ENCODE measurements at places on chromosomes 11 and 22.
A peak's percentile ranks its signal among the peaks of the same experiment; 100 is the strongest.

DNA sequence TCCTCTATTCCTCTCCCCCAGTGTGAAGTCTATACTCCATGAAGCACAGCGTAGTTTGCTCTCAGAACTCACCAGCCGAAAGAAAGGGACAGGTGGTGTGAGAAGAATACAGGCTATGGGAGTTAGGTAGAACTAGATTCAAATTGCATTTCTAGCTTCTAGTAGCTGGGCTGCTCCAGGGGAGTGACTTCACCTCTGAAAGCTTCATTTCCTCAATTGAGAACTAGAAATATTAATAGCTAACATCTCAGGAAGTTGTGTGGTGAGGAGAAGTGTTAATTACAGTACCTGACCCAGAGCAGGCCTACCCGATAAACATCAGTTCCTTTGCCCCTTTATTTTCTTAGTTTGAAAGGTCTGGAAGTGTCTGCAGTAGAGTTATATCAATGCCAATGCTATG is 484.7 kb upstream of the TENM4 start:
- no peak overlapping the region for H3K4me3 ChIP-seq
- no peaks in the 10 kb centered on the region for H3K4me1 ChIP-seq
- H3K27me3 ChIP-seq, result no peaks in the 10 kb centered on the region
- H3K27ac ChIP-seq, result no peak overlapping the region

DNA sequence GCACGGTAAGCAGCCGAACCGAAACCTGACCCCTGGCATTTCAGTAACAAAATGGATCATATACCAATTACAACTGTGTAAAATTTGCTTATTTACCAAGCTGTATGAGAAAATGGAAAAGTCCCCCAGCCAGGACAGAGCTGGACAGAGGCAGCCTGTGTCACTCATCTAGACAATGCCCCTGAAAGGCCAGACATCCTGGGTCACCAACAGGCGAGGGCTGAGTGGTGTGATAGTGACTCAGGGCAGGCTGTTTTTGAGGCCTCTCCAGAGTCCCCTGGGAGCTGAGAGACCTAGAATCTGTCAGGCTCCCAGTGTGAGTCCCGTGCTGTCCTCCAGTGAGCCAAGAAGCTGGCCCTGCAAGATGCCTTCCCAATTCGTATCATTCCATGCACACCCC is 680.4 kb downstream of the TBC1D22A start:
- no peak overlapping the region for H3K4me3 ChIP-seq
- H3K4me1 ChIP-seq, result no peaks in the 10 kb centered on the region
- no peak overlapping the region for H3K27ac ChIP-seq
- H3K36me3 ChIP-seq, result no peaks in the 10 kb centered on the region

DNA sequence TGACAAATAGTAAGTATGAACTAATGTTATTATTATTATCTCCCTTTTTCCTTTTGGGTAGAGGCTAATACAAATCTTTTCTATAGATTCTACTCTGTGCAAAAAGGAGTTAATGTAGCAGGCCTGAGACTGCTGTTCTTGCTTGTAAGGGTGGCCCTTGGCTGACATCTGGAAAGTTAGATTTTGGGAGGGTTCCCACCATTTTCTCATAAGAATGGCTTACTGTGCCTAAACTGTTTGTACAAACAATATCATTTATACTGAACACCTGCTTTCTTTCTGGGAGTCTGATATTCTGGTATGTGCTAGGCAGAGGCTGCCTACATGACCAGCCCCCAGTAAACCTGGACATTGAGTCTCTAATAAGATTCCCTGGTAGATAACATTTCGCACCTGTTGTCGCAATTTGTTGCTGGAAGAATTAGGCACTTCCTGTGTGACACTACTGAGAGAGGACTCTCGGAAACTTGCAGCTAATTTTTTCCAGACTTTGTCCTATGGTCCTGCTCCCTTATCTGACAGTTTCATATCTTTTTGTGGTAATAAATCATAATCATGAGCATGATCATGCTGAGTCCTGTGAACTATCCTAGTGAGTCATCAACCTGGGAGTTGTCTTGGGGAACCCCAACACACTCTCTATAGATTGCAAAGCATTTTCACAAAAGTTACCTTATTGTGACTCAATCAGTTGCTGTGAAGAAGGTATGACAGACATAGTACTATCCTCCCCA is 257.7 kb upstream of the CCDC90B start:
- H3K36me3 ChIP-seq, result no peaks in the 10 kb centered on the region
- no peak overlapping the region for H3K4me3 ChIP-seq
- H3K27ac ChIP-seq, result no peak overlapping the region
- no peaks in the 10 kb centered on the region for H3K27me3 ChIP-seq
- no peak for DNase-seq

- H3K4me3 ChIP-seq, result no peak overlapping the region
- no peak overlapping the region for H3K27ac ChIP-seq
- H3K4me1 ChIP-seq, result no peaks in the 10 kb centered on the region
- no peaks in the 10 kb centered on the region for H3K27me3 ChIP-seq
- peaks cover 12% of the 10 kb centered on the region for H3K36me3 ChIP-seq
Measured at GRCh38 chr11:1010551-1011319, 25.8 kb downstream of the MUC6 start.

DNA sequence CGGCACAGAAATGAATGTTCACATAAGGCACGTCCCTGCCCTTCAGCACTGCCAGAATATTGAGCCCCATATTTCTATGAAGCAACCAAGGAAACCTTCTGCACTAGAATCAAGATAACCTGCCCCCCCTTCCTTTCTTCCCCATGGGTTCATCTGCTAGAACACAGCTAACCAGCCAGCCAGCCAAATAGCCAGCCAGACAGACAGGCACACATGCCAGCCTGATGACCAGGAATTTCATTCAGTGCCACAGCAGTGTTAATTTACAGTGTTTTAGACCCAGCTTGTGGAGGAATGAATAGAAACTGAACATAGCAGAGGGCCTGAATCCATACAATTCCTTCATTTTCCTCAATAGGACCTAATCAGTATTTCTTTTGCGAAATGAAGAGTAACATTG is 57.0 kb downstream of the TENM4 start:
- no peak for DNase-seq
- H3K4me3 ChIP-seq, result no peak overlapping the region
- no peaks in the 10 kb centered on the region for H3K27me3 ChIP-seq
- no peaks in the 10 kb centered on the region for H3K36me3 ChIP-seq

DNA sequence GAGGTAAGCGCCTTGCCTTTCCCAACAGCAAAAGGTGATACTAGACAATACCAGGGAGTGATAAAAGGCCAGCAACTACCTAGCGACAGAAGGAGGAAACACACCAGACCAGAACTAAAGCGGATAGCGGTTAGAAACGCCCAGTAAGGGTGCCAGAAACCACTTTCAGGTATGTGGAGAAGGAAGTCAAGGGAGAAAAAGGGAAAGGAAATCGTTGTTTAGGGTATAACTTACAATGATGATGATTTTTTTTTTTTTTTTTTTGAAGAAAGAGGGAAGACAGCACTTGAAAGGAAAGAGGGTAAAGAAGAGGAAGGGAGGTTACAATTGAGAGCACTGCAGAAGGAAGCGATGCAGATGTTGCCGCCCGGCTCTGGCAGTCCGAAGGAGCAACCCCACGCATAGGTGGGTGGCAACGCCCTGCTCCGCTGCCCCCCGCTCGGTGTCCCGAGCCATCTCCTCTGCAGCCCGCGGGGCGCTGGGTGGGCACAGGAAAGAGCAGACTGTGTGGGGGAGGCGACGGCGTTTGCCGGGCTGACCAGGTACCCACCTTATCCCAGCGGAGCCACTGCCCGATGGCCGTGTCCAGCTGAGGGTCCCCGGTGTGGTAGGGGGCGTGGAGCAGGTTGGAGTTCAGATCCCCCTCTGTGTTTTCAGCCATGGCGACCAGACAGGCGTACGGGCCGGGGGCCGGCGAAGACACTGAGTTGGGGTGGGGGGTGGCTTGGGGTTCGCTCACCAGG is 561 bp downstream of the PGM2L1 start:
- peaks cover 2% of the 10 kb centered on the region for H3K36me3 ChIP-seq
- DNase-seq, result peak; percentile 28
- H3K27me3 ChIP-seq, result no peaks in the 10 kb centered on the region
- H3K4me1 ChIP-seq, result peaks cover 20% of the 10 kb centered on the region
- peak overlapping the region; percentile 29 for H3K27ac ChIP-seq
